Brain (organoid and tissue), 16 donors: ENCODE measurements at places on chromosomes 7 and 10.

- no peak for DNase-seq
Measured at GRCh38 chr7:28674359-28674782, 262.1 kb downstream of the CREB5 start.

GRCh38 chr7:157211690-157212089 is 73.0 kb downstream of the UBE3C start:
- peak; percentile 38 for DNase-seq

DNA sequence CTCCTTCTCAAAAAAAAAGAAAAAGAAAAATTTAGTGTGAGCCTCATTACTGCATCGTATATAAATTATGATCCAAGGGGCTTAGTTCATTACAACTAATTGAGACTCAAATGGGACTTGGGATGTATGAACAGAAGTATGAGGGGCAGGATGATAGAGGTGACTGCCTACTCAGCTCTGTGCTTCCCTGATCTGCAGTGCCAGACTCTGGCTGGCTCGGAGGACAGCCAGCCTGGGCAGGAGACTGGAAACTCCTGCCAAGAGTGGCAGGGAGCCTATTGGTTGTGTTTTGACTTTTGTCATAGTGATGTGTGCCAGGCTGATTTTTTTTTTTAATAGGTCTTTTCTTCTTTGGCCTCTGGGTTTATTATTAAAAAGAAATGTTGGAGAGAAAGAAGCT is 73.8 kb upstream of the GTF2IRD1 start:
- peak; percentile 83 for DNase-seq

DNA sequence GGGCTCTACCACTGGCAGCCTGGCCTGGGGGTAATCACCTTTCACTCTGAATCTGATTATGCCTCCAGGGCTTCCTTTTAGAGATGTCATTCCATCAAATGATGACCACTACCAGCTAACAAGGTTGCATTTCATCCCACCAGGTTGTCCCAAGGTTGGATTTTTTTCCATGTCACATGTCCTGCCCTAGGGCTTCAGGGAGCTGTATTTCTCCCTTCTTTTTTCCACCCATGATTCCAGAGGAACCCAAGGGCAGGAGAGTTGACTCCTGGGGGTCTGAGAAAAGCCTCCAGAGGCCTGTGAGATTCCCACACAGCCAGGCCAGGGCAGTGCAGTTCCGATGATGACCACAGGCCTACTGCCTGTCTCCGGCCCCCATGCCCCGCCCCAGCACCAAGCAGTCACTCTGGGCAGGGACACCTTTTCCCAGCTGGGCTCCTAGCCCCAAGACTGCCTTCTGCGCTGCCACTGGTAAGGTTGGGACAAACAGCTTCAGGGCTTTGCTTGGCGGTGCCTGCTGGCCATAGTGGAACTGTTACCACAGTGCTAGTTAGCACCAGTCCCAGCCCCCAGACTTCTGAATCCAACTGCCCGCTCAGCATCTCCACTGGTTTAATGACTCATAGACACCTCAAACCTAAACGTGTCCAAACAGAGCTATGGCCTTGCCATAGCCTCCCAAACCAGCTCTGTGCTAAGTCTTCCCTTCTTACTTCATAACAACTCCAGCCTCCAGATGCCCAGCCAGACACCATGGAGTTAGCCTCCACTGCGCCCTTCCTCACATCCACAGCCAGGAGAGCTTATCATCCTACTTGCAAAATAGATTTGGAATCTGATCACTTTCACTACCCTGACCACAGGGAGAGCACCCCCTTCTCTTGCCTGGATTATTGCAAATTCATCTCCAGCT is 133.7 kb downstream of the ARHGAP22 start:
- DNase-seq = no peak

DNA sequence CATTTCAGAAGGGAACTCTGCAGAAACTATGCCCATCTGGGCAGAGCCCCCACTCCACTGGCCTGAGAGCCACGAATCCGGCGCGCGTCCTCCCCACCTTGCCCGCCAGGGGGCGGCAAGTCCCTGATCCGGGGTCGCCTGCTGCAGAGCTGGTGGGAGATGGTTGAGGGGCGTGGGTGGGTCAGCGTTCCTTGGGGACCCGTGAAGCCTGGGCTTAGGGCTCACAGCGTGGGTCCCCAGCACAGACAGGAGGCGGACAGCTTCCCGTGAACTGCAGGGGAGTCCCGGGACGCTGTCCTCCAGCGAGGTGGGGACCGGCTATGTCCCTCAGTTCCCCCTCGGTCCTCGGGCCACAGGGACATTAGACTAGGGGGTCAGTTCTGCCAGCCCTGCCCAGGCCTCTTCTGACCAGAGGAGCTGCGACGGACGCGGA is 585 bp upstream of the POP7 start:
- peak; percentile 91 for DNase-seq

DNA sequence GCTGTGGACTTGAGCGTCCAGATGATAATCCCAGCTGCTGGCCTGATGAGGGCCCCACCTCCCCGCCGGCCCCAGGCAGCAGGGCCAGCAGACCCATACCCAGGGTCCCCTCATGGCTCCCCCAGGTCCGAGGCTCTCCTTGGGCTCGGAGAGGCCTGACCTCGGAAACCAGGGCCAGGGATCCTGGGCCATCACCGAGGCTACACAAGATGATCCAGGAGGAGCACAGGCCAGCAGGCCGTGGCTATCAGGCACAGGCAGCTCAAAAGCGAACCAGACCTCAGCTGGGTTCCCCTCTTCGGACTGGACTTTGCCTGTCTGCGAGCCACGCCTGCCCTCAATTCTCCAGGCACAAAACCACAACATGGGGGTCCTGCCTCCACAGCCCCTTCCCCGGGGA is 17.4 kb downstream of the PDGFA start:
- no peak for DNase-seq

GRCh38 chr7:38759028-38759427 is 127.9 kb upstream of the AMPH start:
- DNase-seq = no peak

DNA sequence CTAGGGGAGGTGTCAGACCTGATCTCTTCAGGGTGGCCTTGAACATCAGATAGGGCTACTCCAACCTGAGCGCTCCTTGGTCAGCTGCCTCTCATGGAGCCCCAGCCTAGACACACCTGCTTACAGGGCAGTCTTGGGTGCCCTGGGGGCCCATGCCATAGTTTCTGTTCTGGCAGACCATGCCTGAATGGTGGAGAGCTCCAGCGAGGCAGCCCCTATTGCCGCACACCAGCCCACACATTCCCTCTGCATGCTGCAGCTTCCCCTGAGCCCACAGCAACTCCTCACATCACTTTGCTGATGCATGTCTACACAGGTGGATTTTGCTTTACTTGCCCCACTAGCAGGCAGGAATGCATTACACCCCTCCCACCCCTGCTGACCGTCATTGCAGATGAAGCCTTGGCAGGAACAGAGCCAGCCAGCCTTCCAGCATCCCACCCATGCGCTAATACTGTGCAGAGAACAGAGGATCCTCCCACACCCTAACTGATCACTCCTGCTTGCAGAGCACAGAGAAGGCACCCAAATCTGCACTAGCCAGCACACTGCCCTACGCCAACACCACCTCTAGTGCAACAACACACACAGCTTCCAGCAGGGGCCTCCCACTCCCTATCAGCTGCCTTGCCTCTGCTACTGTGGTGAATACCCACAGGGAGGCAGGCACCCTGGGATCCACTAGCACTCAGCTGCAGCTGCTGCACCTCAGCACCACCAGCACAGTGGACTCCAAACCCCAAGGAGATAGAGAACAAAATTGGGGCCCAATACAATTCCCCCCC is 43.0 kb upstream of the GRM3 start:
- no peak for DNase-seq

DNA sequence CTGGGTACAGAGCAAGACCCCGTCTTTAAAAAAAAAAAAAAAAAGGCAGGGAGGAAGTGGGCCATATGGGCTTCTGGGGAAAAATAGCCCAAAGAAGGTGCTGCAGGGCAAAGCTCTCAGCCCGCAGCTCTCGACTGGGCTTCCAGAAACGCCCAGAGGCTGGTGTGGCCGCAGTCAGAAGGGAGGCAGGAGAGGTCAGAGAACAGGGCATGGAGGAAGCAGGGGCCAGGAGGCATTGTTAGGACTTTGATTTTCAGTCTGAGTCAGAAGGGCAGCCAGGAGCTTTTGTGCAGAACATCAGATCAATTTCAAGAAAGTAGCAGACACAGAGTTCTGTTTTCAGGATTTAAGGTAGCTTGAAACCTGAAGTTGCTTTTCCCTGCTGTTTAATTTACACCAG is 35.3 kb upstream of the CYTH3 start:
- no peak for DNase-seq

DNA sequence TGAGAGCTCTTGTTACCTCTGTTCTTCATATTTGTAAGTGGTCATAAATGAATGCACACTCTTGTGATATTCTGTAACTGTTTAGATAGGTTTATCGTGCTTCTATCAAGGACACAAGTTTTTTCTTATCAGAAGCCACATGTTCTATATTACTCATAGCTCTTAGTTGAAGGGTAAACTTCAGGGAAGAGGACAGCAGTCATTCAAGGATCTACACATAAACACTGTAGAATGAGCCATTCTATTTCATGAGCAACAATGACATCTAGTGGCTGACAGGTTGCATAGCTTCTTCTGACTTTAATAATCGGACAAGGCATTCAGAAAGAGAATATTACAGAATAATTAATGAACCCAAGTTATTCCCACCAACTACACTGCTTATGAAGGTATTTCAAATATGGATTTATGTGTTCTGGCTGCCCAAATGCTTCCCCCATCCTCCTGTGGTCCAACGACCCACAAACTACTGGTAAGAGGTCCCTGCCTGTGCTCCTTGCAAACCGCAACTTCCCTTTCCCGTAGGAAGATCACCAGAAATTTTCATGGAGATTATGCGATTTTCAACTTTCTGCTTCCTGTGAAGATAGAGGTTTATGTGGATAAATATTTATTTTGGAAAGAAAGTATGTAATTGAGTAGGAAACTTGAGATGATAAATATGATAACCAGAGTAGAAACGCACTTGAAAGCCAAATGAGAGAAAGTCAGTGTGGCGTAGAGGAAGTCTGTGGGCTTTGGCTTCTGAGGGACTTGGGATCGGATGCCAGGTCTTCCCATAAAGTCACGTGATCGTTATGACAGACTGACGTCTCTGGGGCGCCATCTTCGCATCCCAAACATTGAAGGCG is 16.8 kb upstream of the ABCB5 start:
- DNase-seq = peak; percentile 89

GRCh38 chr7:105905209-105905909 is 29.0 kb upstream of the ATXN7L1 start:
- no peak for DNase-seq

DNA sequence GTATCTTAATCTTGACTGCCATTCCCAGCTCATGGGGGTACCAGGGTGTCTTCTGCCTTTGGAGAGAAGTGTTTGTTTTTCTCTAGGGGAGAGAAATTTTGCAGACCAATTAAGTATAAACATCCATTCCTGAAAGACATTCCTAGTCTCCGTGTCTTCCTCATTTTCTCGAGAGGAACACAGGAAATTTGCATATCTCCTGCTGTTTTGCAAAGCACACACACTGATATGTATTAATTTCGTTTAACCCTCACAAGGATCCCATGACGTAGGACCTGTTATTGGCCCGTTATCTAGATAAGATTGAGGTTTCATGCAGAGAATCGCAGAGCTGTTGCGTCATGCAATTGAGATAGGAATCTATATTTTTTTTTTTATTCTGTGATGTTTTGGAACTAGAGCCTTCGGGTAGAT is 944 bp downstream of the RHBDD2 start:
- DNase-seq = no peak

GRCh38 chr10:94307046-94307615 is 55.6 kb downstream of the NOC3L start:
- DNase-seq = no peak

- DNase-seq = no peak
Measured at GRCh38 chr10:124252097-124252715, 158.8 kb upstream of the CHST15 start.

GRCh38 chr10:131982185-131982756 is 548 bp upstream of the BNIP3 start:
- no peak for DNase-seq

GRCh38 chr7:22726345-22726906 is 574 bp upstream of the IL6 start:
- peak; percentile 24 for DNase-seq

DNA sequence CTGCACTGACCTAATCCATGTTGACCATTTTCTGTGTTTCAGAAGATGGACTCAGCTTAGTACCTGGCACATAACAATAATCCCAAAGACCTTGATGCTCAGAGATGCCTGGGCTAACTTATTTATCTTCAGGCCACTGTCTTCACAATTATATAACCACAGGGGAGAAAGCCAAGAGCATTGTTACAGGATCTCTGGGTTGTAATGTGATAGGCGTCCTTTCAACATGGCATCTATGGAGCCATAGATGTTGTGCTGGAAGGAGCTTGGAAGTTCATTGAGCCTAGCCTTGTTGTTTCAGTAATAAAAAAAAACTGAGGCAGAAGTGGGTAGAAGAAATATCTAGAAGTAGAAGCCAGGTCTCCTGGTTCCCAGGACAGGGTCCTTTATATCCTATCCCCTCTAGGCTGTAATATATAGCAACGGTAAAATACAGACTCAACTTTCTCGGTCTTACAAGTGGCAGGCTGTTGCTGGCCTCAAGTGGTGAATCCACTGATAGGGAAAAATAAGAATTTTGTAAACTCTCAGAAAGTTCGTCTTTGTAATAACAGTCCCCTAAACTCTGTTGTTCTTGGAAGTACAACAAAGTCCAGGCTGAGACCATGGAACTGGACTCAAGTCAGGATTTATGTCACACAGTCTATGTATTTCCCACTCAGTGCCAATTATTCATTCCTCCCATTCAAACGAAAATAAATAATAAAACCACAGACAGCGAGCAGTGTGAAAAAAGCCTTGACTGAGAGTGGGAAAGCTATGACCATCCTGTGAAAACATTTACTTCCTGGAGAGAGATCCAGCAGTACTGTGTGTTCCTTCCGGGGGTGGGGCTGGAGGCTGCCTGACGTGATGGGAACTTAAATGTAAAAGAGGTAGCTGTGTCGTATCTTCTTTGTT is 277.6 kb downstream of the REEP3 start:
- DNase-seq = no peak

DNA sequence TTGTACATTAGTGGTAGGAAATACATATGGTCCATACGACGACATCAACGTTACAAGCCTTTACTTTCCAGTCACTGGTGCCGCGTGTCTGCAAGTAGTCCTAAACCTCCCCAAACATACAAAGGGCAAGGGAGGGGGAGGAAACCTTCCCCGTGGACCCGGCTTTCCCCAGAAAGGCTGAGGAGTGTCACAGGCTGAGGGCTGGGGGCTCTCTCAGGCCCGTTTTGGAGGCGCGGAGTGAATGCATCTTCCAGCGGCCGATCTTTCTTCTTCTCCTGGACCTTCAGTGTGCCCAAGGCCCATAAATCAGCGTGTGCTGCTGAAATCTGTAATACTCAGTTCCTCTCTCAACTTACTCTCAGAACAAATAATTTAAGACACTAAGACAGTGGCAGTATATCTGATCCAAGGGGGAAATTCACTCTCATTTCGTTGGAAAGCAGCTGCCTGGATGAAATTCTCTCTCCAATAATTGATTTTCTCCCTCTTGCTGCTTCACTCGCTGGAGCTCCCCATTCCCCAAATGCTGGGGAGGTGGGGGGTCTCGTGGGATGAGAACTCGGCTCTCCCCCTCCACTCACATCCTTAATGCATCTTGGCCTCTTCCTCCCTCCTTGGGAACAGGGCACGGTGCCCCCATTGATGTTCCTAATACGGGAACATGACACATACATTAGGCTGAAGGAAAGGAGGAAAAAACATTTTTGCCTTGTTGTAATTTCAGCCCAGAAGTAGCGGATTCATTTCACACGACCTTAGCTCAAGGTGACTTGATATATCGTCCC is 126.1 kb downstream of the ADARB2 start:
- no peak for DNase-seq
